Stimulated activated CD8-positive, alpha-beta memory T cell treated with anti-CD3 and anti-CD28 coated beads, Interleukin-15, amount 100 ng/mL, for 48 hours (primary cell): ENCODE measurements at places on chromosomes 7 and 10.

DNA sequence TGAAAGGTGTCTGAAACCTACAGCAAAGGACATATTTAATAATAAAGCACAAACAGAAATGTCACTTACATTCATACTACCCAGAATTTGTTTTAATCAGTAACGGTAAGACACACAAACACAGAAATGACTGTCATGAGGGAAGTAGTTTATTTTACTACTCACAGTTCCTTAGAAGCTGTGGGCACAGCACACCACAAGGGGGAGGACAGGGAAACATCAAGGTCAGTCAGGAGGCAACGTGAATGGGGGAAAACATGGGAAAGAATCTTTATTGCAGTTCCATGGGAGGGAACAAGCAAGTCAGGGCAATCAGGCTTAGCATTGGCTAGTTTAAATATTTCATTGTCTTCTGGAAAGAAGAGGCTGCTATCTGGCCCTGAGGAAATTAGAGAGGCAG lies 123.8 kb upstream of the PDSS1 start:
- no peak for DNase-seq

DNA sequence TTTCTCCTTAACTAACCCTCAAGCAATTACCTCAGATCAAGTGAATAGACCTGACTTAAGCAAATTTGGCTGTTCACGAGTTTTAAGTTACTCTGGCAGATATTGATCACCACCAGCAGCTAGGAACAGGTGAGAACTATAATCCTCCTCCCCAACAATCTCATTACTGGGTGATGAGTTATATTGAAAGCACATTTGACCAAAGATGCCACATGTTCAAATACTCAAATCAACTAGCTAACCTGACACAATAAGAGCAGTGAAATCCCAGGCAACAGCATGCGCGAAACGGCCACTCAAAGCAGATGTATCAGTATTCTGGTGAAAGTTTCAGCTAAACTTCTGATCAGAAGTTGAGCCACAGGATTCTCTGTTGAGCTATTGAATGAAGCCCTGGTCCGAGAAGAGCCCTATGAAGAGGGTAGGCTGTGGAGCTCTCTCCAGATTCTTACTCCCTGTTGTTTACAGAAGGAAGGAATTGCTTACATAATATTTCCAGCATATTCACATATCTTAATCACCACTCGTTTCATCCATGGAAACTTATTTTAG lies 52.6 kb downstream of the CAV1 start:
- peak; percentile 18 for DNase-seq

- no peak for DNase-seq
Measured at GRCh38 chr10:1210667-1211066, 154.5 kb downstream of the WDR37 start.

- no peak for DNase-seq
Measured at GRCh38 chr7:27300421-27300820, 57.8 kb downstream of the EVX1 start.

DNA sequence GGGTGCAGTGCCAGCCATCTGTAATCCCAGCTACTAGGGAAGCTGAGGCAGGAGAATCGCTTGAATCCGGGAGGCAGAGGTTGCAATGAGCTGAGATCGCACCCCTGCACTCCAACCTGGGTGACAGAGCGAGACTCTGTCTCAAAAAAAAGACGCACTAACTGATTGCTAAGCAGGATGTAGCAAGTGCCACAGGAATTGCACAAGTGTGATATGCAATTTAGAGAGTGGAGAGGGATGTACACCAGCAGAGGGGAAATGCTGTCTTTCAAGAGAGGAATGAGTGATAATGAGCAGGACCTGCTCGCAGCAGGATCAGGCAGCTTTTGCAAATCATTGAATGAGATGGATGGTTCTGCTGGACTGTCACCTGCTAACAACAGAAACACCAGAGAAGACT lies 13.3 kb upstream of the SLC16A12 start:
- DNase-seq = no peak

- no peak for DNase-seq
Measured at GRCh38 chr7:91519241-91520158, 255.3 kb downstream of the FZD1 start.

- no peak for DNase-seq
Measured at GRCh38 chr10:50385624-50386023, 134.3 kb upstream of the ASAH2 start.
